ENCODE measurements at places on chromosomes 3 and 15. TPM values are rescaled to one million over a fixed set of nuclear protein-coding genes. Genes with fewer than 3 reads are reported as not detected.

The SEMA3G gene
- total RNA-seq: 3.4 TPM

GRCh38 chr3:50405249-50405648, 45.9 kb upstream of the TMEM115 start:
- DNase-seq: peak; percentile 86

GRCh38 chr3:148408667-148409066, 289.0 kb upstream of the AGTR1 start:
- DNase-seq: no peak

DNA sequence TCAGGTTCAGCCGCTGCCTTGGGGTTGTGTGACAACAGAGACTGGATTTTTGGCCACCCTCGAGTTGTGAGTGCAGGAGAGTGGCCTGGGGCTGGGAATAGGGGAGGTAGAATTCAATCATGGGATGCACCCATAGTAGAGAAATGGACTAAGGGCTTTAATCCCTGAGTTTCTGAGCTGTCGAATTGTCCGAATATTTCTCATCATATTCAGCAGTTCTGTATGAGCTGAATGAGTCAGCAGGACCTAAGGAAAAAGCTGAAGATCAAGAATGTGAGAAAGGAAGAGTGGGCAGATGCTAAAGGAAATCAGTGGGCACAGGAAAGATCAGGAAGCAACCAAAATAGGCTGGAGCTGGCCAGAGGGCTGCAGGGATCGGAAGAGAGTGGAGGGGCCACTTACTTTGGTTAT, 44.4 kb upstream of the SACM1L start:
- no peak for DNase-seq

All from neural progenitor cell (in vitro differentiated cells).